Panc1 (cell line): ENCODE measurements at places on chromosomes 16 and 17.

GRCh38 chr17:81866440-81867169 lies 4.5 kb downstream of the ARHGDIA start:
- no peak for DNase-seq

GRCh38 chr17:36496018-36496789 lies 9.7 kb downstream of the ZNHIT3 start:
- DNase-seq = no peak

- DNase-seq = no peak
Observed at GRCh38 chr17:14298221-14298946, 2.5 kb upstream of the HS3ST3B1 start.

DNA sequence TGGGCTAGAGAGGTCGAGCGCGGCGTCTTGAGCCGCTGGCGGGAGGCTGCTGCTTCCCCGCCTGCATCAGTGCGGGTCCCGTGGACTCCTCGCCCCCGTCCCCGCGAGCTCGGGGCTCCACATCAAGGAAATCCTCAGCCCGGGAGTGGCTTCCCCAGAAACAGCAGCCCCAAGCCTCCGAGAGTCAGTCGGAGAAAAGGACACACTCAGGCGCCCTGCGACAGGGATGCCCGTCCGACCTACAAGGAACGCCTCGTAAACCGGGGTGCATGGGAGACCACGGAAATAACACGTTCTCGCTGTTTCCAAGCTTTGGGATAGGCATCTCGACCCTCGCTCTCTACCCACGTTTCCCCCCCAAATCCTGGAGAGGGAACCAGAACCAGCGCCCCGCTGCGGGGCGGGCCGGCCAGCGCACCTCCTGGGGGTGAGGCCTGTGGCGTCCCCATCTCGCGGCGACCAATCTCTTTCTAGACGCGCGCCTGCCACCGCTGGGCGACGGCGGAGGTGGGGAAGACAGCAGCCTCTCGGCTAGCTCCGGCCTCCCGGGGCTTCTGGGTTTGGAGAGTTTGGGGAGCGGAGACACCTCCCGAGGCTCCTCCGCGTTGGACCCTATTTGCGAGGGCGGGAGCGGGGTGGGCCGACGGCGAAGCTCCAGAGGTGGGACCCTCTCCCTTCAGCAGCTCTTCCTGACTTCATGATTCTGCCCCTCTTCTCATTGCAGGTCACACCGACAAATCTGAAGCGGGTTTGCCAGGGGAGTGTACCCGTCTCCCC lies 759 bp upstream of the TP53I13 start:
- DNase-seq = no peak

- DNase-seq = no peak
Observed at GRCh38 chr16:1152123-1152638, 725 bp upstream of the CACNA1H start.

DNA sequence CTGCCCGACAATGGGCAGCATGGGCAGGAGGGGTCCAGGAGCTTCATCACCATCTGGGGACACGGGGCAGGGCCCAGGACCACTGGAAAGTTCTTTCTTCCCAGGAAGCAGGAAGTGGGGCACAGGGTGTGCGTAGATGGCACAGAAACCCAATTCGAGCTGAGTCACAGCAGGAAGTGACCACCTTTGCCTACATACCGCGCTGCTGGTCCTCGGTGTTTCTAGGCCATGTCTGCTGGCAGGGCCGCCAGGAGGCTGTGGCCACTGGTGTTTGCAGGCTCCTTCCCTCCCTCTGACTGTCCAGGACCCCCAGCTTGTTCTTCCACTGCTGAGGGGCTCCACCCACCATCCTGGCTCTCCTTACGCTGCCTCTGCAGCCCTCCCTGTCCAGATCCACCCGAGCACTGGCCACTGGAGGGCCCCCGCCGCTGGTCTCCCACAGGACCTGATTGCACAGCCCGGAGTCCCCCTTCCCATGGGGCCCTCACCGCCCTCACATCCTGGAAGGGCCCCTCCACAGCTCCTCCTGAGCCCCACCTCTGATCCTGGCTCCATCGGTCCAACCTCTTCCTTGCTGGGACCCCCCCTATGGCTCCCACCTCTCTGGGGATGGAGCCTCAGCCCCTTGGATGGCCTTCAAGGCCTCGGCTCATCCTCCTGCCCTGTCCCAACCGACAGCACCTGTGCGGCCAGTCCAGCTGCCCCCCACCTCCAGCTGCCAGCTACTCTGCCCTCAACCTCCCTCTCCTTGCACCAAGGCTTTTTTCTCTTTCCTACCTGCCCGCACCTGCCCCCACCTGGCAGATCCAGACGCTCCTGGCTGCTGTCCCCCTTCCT lies 14.5 kb upstream of the RASD1 start:
- no peak for DNase-seq

DNA sequence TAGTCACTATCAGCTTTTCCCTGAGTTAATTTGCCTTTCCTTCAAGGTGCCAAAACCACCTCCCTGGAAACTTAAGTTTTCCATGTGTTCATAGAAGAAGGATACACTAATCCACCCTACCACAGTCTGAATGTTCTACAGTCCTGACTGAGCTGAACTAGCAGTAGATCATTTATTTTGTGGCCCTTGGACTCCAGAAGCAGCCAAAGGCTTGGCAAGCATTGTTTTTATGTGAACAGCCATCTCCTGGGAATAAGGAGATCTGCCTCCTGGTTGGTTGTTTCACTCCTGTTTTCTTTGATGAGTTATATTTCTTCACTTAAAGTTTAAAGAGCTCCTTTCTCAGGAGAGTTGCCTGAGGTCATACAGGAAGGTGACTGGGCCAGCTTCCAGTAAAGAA lies 634.6 kb upstream of the SOX9 start:
- DNase-seq = no peak

GRCh38 chr17:83055911-83056582 lies 23.4 kb upstream of the METRNL start:
- no peak for DNase-seq

DNA sequence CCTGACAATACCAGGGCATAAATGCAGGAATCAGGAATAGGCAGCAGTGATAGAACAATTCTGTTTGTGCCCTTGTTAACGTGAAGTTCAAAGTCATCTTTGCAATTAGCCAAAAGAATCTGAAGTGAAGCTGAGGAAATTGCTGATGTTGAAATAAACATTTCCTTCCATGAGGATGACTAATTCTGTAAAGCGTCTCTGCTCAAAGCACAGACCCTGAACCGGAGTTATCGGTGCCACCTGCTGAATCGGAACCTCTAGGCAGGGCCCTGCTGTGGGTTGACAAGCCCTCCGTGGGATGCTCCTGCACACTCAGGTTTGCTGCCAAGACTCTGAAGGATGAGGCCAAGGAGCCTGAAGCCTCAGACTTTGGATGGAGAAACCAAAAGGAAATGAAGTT lies 37.0 kb upstream of the CDH1 start:
- no peak for DNase-seq

- DNase-seq = no peak
Observed at GRCh38 chr16:69610356-69610755, 44.6 kb downstream of the NFAT5 start.

- DNase-seq = no peak
Observed at GRCh38 chr17:55384643-55385232, 36.9 kb downstream of the MMD start.

DNA sequence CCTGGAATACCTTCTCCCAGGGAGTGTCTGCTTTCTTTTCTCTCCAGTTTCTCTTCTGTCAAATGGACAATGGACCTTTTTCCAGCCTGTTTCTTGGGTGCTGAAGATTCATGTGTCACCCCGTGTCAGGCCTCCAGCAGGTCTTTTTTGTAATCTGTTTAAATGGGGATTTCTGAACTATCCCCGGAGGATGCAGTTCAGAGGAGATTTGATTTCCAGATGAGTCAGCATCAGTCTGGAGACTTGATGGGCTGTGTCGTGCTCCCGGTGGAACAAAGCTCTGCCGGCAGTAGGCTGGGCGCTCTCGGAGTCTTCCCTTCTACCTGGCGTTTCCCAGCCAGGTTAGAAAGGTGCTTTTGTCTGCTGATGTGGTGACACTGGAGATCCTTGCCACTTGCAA lies 440.6 kb downstream of the HS3ST3B1 start:
- DNase-seq = no peak

DNA sequence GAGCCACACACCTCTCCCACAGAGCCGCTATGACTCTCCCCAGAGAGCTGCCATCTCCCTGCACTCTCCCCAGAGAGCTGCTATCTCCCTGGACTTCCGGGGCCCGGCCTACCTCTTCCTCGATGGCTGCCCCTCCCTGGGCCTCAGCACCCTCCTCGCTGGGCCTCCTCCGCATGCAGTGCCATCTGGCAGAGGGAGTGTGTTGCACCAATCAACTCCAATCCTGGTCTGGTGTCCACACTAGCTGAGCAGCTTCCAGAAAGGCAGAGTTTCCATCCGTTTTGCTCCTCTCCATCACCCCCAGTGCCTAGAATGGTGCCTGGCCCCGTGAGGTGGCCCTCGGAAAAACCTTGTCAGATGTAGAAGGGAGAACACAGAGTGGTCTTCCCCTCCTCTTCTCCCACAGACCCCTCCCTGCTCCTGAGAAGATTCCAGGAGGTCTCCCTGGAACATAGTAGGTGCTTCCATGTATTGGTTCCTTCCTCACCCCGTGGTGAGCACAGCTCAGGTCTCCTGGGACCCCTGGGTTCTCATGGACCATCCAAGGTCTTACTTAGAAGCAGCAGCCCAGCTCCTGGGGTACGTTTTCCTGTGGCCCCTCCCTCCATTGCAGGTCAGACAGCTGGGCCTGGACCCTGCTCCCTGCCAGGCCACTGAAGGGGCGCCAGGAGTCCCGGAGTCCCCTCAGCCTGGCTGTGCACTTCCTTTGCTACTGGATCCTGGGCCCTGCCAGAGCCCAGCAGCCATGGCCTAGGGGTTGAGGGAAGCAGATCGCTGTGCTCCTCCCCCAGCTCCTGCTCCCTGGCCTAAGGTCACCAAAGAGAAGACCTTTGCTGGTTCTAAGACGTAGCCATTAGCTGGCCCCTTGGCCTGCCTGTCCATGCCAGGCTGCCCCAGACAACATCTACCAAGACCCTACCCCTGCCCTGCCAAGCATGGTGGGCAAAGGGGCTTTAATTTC lies 233.8 kb upstream of the GSE1 start:
- DNase-seq = no peak

- DNase-seq = no peak
Observed at GRCh38 chr17:82383411-82383810, 11.8 kb downstream of the UTS2R start.

DNA sequence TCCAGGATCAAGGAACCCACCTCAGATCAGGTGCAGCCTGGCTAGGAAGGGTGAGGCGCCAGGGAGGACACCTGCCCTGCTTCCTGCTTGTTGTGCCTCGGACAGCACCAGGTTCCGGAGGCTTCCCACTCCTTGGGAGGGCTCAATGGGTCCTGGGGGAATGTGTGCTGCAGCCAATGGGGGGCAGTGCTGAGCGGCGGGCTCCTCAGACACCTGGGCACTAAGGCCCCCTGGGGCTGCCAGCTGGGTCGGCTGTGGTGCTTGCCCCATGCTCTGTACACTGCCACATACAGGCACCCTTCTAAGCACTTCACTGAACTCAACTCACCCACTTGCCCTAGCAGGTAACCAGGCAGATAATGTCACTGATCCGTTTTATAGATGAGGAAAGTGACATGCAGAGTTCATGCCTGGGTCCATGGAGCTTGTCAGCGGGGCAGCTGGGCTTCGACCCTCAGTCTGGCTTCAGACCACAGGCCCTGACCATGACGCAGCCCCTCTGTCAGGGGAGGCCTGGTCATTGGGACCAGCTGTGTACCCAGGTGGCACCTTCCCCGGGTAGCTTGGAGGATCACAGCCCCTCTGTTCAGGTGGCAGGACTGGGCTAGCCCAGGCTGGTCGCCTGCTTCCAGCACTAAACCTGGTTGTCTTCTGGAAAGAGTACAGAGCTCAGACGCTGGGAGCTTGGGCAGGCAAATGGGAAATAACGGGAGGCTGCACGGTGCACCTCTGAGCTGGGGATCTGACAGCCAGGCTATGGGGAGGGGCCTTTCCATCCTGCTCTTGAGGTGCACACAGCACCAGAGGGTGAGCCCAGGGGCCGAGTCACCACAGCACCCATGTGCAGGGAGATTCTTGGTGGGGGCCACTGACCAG lies 8.2 kb downstream of the FN3K start:
- DNase-seq = no peak

- no peak for DNase-seq
Observed at GRCh38 chr16:11781773-11782172, 15.3 kb downstream of the ZC3H7A start.

DNA sequence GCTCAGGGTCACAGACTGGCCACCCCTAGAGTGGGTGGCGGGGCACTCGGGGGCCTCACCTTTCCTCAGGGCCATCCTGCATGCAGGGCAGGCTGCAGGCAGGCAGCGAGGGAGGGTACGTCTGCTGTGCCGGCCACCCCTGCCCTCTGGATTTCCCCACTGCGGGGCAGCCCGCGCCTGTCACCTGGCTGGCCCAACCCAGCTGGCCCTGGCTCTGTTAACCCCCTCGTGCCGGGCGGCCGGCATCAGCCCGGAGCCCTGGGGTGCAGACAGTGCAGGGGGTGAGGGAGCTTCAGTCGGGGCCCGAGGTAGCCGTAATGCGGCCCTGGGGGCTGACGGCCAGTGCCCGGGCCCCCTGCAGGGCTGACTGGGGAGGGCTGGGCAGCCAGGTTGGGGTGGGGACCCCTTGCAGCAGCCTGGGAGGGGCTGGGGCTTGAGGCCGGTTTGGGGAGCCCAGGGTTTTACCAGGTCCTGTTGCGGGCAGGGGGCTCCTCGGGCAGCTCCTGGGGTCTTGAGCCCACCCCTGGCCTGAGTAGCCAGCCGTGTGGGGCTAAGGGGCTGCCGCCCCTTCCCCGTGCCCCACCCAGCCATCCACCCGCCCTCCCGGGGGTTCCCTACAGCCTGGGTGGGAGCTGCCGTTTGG lies at the start of gene IGFALS:
TSS of gene IGFALS (minus strand) at position 128 of the 643 bp plus-strand sequence. CDS start at position 75, 53 bp downstream.
- DNase-seq = no peak

- DNase-seq = no peak
Observed at GRCh38 chr16:1984347-1985225, 593 bp downstream of the GFER start.

DNA sequence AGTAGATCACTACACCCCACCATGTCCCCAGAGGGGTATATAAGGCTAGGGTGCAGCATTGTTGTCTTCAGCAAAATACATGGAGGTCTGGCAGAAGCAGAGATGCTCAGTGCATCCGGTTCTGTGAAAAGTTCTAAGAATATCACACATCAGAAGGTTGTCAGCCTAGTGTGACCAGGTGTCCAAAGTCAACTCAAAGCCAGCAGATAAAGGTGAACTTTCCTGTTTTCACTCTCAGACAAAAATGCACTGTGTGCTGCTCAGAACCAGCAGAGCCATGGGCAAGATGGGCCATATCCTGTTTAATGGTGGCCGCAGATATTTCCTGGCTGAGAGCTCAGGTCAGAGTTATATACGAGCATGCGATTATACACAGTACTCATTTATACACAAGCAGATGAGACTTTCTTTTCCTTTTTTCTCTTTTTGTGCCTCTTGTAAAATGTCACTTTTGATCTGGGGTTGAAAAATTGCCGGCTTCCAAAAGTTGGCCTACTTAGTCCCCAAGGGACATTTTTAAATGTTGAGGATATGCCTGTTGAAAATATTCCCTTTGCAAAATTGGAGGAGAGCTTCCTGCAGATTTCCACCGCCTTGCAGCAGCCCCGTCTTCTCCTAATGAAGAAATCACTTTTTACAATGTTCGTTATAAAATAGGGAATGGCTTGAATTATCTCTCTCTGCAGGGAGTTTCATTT lies 425.6 kb upstream of the SALL1 start:
- no peak for DNase-seq
